ENCODE measurements at places on chromosomes 1 and 21. TPM values are rescaled to one million over a fixed set of nuclear protein-coding genes. Genes with fewer than 3 reads are reported as not detected.

The LCE1D gene
- total RNA-seq: not detected

The CHI3L1 gene
- 1.0 TPM for total RNA-seq

The AMY1A gene
- not detected for total RNA-seq

The GPATCH4 gene
- 10.4 TPM for total RNA-seq

The PTPN22 gene
- 1.0 TPM for total RNA-seq

The AGTRAP gene
- 15.7 TPM for total RNA-seq

The SLC9C2 gene
- under 0.01 TPM for total RNA-seq

The SPATA21 gene
- not detected for total RNA-seq

The FALEC gene
- not detected for total RNA-seq

The UBR4 gene
- 73.6 TPM for total RNA-seq

The ATP1A4 gene
- total RNA-seq: under 0.01 TPM

The RNF223 gene
- not detected for total RNA-seq

The EPHA2 gene
- 5.2 TPM for total RNA-seq

The NBPF20 gene
- 3.7 TPM for total RNA-seq

The CHRNB2 gene
- under 0.01 TPM for total RNA-seq

The FCER1A gene
- total RNA-seq: 0.52 TPM

The TFF2 gene
- total RNA-seq: not detected

The PTGER3 gene
- 2.6 TPM for total RNA-seq

The RBM11 gene
- total RNA-seq: not detected

The AIRE gene
- not detected for total RNA-seq

The ANKRD35 gene
- total RNA-seq: 1.6 TPM

The RHD gene
- 2.1 TPM for total RNA-seq

The EXO1 gene
- total RNA-seq: 4.2 TPM

Data from skeletal muscle tissue (tissue), 5 donors.